ENCODE measurements at places on chromosomes 3 and 15.
A peak's percentile ranks its signal among the peaks of the same experiment; 100 is the strongest.

GRCh38 chr15:101560722-101561583, 71.4 kb upstream of the PCSK6 start:
- DNase-seq: no peak

GRCh38 chr3:118207271-118207670, 827.4 kb downstream of the IGSF11 start:
- DNase-seq: no peak

- no peak for DNase-seq
Measured at GRCh38 chr3:40096661-40097111, 212.8 kb upstream of the EIF1B start.

DNA sequence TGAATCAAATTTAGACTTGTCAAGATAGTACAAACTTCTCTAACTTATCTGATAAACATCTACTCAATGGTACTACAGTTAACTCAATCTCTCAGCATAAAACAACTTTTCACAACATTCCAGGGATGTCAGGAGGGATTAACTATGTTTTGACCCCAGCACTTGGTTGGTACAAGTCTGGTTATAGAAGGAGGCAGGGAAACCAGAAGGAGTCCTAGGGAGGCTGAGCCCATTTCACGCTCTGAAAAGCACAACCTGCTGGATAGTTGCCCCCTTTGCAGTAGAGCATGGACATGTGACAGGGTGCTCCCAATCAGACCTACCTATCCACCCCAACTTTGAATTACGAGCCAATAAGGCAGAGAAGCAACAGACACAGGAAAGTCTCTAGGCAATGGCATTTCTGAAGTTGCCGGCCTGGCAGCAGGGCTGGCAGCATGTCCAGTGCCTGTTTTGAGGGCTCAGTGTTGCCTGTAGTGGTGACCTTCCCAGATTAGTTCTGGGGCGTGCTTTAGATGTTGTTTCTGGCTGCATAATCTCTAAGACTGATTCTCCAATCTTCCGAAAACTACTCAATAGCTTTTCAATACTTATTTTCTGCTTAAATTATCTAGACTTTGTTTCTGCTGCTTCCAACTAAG, 8.2 kb downstream of the ANKUB1 start:
- no peak for DNase-seq

DNA sequence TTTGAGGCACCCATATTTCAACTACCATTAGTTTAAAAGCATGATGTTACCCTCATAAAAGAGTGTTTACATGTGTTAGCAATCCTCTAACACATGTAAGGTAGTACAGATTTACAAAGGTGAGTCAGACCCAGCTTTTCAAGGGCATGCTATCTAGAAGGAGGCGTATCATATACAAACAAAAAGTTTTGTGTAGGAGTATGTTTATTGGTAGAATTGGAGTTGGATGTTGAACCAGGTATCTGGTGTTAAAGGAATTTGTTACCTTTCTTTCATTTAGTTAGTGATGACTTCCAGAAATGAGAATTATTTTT, 2.4 kb downstream of the HACD3 start:
- DNase-seq: peak; percentile 28

DNA sequence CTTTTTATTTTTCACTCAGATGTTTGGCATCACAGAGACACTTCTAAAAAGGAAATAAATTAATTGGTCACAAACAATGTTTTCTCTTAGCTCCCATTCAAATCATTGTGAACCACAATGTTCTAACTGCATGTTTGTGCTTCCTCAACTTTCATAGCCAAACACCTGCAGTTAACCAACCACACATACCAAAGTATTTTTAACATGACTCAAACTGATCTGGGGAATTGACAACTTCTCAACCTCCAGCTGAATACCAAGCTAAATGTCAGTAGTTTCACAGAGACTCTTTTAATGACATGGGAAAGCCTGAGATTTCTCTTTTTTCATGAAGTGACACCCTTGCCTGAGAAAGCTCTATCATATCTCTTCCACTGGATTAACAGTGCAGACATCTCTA, 217.9 kb upstream of the MME start:
- DNase-seq: peak; percentile 37

DNA sequence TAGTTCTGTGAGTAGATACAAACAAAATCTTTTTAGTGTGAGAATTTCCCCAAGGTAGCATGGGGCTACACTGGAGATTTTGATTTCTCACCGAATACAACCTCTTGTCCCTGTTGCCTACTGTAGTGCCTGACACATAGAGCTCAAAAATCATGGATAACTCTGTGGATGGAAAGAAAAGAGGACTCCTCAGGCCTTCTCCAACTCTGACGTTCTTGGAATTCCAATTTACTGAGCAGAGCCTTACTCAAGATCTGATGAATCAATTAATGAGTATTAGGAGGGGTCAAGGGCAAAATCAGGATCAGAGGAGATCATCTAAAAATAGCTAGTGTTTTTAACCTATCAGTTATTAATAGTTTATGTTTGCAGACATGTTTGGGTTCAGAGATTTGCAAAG, 46.7 kb upstream of the PYDC2 start:
- no peak for DNase-seq

DNA sequence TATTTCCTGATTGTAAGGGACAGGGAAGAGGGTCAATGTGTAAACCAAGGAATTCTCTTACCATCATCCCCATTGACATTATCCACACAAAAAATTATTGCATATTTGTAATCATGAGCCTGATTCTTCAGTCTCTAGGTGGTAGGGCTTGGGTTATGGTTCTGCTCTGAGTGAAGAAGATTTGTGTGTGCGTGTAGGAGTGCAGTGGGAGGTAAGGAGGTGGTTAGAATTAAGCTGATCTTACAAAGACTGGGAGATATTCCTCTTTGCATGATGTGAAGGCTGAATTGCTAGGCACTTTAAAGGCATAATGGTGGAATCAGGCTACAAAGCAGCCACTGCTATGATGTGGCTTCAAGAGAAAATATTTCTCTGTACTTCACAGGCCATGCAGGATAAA, 23.0 kb upstream of the MINDY4B start:
- no peak for DNase-seq

- no peak for DNase-seq
Measured at GRCh38 chr15:51189669-51190385, 95.1 kb upstream of the TNFAIP8L3 start.

GRCh38 chr3:62335196-62335595, 38.2 kb downstream of the FEZF2 start:
- DNase-seq: no peak
